ENCODE measurements at places on chromosomes 1 and 21. TPM values are rescaled to one million over a fixed set of nuclear protein-coding genes. Genes with fewer than 3 reads are reported as not detected.
A peak's percentile ranks its signal among the peaks of the same experiment; 100 is the strongest.

The MATN1 gene
- not detected for total RNA-seq

DNA sequence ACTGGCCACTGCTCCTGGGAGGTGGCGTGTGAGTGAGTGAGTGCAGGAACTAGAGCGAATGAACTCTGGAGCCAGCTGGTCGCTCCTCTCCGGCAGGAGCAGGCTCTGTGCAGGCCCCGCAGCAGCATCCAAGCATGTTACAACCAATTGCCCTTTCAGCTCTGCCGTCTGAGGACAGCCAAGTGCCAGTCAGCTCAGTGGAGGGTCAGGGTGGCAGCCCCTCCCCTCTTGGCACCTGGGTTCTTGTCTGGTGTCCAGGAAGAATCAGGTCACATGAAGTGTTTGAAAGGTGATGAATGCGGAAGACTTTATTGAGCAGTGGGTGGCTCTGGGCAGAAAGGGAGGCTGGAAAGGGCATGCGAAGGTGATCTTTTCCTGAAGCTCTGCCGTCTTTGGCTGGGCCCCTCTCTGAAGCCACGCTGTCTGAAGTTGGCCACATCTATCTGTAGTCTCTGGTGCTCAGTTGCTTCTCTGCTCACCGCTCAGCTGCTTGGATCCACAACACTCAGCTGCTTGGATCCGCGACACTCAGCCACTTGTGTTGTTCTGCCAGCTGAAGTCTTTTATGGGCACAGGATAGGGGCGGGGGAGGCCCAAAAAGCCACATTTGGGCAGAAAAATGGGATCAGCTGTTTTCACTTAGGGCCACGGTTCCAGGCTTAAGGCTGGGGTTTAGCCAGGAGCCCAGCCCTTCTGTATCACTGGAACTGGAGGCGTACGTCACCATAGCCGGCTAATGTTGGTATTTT, 139.8 kb downstream of the ADSS2 start:
- peaks cover 2% of the 10 kb centered on the region for H3K36me3 ChIP-seq
- H3K4me1 ChIP-seq: no peaks in the 10 kb centered on the region
- no peak overlapping the region for H3K4me3 ChIP-seq
- H3K27ac ChIP-seq: no peak overlapping the region
- peaks cover 4% of the 10 kb centered on the region for H3K27me3 ChIP-seq
- no peak for DNase-seq

DNA sequence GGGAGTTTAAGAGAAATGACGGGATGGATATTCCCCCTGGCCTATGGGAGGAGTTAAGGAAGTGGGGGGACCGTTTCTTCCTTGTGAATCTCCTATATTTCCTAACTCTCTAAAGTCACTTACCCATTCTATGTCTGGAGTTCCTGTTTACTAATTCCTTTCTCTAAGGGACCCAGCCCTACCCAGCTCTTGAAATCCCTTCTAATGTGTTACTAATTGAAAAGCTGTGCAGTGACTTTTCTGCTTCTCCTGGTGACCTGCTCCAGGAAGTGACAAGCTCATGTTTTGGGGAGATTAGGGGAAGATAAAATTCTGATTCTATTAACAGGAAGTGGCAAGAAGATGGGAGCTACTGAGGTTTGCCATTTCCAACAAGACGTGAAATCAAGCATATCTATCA, 4.0 kb upstream of the SAMSN1 start:
- H3K27me3 ChIP-seq: no peaks in the 10 kb centered on the region
- peak overlapping the region; percentile 69 for H3K4me3 ChIP-seq
- H3K4me1 ChIP-seq: peaks cover 57% of the 10 kb centered on the region
- peak overlapping the region; percentile 81 for H3K27ac ChIP-seq
- peaks cover 22% of the 10 kb centered on the region for H3K36me3 ChIP-seq
- DNase-seq: no peak

DNA sequence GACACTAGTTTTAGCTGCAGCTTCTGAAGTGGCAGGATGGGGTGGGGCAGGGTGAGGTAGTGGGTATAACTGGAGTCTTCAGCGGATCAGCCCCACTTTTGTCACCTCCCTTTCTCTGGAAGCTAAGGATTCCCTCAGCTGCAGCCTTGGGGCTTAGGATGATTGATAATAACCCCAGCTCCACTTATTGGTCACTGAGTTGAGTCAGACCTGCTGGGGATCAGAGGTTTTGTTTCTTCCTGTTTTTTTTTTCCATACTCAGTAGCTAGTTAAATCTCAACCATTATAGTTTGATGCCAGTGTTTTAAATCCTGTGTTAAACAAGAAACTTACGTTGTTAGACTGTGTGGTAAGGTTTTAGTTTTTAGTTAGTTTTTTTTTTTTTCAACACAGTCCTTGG, 57.2 kb downstream of the LAMC1 start:
- H3K36me3 ChIP-seq: no peaks in the 10 kb centered on the region
- H3K4me3 ChIP-seq: no peak overlapping the region
- no peak overlapping the region for H3K27ac ChIP-seq
- peaks cover 18% of the 10 kb centered on the region for H3K27me3 ChIP-seq
- no peaks in the 10 kb centered on the region for H3K4me1 ChIP-seq

DNA sequence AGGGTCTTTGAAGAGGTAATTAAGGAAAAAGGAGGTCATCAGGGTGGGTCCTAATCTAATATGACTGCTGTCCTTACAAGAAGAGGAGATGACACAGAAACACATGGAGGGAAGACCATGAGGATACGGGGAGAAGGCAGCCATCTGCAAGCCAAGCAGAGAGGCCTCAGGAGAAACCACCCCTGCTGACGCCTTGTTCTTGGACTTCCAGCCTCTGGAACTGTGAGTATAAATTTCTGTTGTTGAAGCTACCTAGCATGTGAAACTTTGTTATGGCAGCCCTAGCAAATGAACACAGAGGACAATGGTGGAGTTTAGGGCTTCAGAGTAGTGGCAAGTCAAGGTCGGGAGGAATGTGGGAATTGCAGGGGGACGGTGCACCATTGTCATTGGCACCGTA, 36.7 kb upstream of the FAM89A start:
- no peak overlapping the region for H3K27ac ChIP-seq
- no peak for DNase-seq
- H3K36me3 ChIP-seq: no peaks in the 10 kb centered on the region
- no peak overlapping the region for H3K4me3 ChIP-seq
- peaks cover 7% of the 10 kb centered on the region for H3K27me3 ChIP-seq

DNA sequence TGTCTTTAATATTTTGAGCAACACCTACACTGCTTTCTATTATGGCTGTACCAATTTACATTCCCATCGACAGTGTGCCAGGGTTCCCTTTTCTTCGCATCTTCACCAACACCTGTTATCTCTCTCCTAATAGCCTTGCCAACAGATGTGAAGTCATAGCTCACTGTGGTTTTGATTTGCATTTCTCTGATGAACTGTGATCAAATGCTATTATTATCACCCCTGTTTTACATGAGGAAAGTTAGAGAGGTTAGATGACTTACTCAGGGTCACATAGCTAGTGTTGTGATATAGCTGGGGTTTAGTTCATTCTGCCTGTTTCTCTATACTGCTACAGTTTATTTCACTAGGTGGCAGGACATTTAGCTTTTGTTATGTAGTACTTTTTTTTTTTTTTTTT, 204.1 kb downstream of the FMN2 start:
- H3K4me1 ChIP-seq: no peaks in the 10 kb centered on the region
- H3K4me3 ChIP-seq: no peak overlapping the region
- no peak overlapping the region for H3K27ac ChIP-seq
- no peaks in the 10 kb centered on the region for H3K27me3 ChIP-seq
- no peak for DNase-seq

GRCh38 chr1:182257369-182258063, 134.1 kb downstream of the GLUL start:
- no peak overlapping the region for H3K4me3 ChIP-seq
- no peak overlapping the region for H3K27ac ChIP-seq
- DNase-seq: no peak
- peaks cover 19% of the 10 kb centered on the region for H3K4me1 ChIP-seq
- peaks cover 7% of the 10 kb centered on the region for H3K36me3 ChIP-seq

DNA sequence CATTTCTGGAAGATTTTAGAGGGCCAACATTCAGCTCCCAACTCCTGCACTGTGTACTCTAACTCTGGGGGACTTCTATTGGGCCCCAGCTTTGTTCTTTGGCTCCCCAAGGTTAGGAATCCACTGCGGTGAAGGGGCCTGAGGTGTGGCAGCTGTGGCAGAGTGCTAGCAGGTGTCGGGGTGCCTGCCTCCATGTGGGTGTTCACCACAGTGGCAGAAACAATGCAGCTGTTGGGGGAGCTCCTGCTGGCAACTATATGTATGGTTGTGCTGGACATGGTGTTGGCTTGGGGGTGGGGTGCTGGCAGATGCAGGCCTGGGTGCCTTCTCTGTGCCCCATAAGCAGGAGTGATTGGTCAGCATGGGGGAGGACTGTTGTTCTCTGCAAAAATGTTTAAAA, 95.5 kb downstream of the ST6GALNAC3 start:
- no peaks in the 10 kb centered on the region for H3K27me3 ChIP-seq
- peak overlapping the region; percentile 38 for H3K4me3 ChIP-seq
- H3K4me1 ChIP-seq: peaks cover 12% of the 10 kb centered on the region

DNA sequence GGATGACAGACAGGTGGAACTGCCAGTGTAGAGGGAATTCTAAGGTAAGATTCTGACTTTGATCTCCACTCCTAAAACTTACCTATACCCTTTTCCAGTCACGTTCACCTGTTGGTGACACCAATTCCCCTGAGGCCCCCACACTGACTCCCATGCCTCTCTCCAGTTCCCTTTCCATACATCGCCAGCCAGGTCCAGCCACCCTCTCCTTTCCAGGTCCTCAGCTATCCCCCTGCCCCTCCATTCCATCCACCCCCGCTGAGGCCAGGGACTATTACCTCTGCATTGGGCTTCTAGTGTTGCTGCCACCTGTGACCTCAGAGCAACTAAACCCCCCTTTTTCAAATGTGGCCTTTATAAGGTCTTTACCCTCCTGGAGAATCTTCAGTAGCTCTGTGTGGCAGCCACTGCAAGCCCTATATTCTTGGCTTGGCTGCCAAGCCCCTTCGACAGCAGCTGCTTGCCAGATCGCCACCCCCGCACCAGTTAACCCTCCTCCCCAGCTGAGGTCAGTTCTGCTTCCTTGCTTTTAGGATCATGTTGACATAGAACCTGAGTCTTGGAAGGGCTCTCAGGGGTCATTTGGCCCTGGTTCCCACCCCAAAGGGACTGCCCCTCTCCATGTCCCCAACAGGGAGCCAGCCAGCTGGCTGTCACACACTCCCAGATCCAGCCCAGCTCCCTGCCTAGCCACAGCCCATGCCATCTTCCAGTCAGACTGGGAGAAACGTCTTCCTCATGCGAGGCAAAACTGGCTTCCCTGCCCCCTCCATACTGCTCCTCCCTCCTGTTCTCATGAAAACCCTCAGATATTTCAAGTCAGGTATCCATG, 14.7 kb downstream of the CSF1 start:
- no peaks in the 10 kb centered on the region for H3K27me3 ChIP-seq
- H3K27ac ChIP-seq: peak overlapping the region; percentile 17
- H3K4me3 ChIP-seq: no peak overlapping the region
- peaks cover 57% of the 10 kb centered on the region for H3K36me3 ChIP-seq

DNA sequence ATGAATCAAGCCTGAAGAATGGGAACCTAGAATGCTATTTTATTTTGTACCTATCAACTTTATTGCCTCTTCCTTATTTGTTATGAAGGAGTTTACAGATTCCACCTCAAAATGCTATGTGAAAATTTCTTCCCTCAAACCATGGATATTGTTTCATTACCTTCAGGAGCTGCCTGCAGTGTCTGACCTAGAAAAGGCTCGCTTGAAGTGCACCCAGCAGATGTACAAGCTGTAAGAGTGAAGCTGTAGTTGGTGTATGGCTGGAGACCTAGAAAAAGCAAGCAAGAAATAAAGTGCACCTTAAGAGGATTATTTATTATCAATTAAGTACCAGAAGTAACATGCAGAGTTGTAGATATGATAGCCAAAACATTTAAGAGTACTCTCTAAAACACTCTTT, 199.4 kb downstream of the KCTD3 start:
- no peaks in the 10 kb centered on the region for H3K36me3 ChIP-seq
- H3K27ac ChIP-seq: no peak overlapping the region
- H3K4me3 ChIP-seq: no peak overlapping the region
- no peak for DNase-seq

Measured in activated naive CD8-positive, alpha-beta T cell treated with anti-CD3 and anti-CD28 coated beads, Interleukin-2, amount 10 ng/mL, durations not matched to agents 7 days and 5 days (primary cell).